Renal cortical epithelial cell (primary cell): ENCODE measurements at places on chromosomes 3 and 15. TPM values are rescaled to one million over a fixed set of nuclear protein-coding genes. Genes with fewer than 3 reads are reported as not detected.

DNA sequence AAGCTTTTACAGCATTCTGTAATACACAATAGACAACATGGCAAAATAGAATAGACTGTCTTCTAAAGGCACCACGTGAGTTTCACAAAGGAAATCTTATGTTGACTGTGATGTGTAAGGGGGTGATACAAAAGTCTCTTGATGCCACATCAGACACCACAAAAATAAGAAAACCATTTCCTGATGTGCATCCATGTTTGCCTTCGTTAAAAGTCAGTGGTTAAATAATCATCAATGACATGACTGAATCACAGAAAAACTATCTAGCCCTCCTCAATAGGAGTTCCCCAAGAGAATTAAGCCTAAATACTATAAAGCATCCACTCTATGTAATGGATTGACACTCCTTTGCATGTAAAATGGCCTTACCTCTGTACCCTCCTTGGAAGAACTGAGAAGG, 198.6 kb upstream of the SLC2A2 start:
- no peak for DNase-seq

Gene NCEH1
- 57.2 and 95.7 TPM in 2 replicates for total RNA-seq

- DNase-seq, result no peak
Measured at GRCh38 chr3:127682561-127682960, 9.8 kb downstream of the ABTB1 start.

DNA sequence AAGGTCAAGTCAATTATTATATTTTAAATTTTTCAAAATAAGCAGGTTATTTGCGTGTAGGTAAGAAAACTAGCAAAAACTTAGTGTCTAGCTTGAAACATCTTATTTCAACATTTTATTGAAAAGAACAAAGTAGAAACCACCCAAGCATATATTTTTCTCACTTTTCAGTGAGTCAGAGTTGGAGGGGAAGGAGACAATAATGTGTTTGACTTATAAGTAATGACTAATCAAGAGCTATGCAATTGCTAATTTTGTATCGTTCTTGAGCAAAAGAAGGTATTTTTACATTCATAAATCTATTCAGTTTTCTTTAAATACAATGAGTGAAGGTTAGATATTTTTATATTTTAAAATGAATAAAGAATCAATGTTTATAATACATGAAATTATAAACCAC, 54.4 kb upstream of the P2RY1 start:
- DNase-seq, result peak; percentile 60

DNA sequence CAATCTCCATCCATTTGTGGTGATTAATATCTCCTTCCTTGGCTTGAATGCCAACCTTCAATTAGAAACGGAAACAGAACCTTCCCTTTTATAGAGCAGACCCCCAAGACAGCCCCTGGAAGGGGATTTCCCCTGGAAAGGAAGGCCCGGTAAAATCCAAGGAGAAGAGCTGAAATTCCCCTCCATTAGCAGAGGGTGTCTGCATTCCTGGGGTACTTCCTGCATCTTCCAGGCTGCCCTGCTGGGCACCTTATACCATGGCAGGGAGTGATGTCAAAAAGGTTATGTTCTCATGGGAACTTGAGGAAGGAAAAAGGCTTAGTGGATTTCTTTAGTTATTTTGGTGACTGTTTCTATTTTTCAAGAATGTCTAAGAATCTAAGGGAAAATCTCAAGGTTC, 116.7 kb upstream of the NEO1 start:
- DNase-seq, result no peak

DNA sequence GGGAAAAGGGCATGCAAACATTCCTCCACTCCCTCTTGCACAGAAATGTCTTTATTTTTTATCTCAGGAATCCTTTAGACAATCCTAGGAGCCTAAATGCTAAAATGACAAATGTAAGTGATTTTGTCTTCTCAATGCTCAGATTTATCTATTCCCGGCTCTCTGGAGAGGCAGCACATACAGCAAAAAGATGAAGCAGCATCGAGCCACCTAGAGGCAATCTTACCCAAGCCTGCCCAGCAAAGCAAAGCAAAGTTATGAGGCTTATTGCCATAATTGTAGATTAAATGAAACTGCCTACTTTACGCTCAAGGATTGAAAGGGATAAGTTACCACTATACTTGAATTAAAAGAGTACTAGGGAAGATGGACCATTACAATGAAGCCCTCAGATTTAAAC, 750.4 kb upstream of the NR2F2 start:
- DNase-seq, result no peak

DNA sequence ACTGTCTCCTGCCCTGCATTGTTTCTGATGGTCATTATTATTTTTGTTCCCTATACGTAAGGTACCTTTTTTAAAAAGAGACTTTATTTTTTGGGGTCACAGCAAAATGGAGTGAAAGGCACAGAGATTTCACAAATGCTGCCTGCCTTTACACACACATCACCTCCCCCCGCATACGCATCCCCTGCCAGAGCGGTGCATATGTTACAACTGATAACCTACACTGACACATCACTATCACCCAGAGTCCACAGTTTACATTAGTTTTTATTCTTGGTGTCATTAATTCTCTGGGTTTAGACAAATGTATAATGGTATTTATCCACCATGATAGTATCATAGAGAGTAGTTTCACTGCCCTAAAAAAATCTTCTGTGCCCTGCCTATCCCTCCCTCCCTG, 43.6 kb upstream of the KLF13 start:
- no peak for DNase-seq

DNA sequence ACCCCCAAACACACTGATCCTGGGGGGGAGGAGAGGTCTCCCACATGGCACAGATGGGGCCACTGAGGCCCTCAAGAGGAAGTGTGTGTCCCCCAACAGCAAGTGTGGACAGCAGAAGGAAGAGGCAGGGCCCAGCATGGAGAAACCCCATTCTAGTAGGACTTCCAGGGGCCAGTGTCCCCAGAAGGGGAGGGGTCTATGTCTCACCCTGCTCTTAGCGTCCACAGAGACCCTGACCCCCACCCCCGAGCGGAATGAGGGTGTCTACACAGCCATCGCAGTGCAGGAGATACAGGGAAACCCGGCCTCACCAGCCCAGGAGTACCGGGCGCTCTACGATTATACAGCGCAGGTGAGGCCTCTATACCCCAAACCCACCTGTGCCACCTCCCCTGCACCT, 35.3 kb downstream of the TSPAN3 start:
- DNase-seq, result no peak

DNA sequence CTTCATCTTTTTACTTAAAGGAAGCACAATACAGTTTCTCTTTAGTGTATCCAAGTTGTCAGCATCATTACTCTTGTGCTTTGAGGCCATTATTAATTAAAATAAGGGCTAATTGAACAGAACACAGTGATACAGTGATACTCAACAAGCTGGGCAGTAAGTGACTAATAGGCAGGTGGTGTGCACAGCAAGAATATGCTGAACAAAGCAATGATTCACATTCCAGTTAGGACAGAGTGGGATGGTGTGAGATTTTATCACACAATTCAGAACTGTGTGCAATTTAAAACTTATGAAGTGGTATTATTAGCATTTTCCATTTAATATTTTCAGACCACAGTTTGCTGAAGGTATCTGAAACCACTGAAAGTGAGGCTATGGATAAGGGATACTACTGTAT, 116.9 kb downstream of the PLOD2 start:
- peak; percentile 25 for DNase-seq
